ENCODE measurements at places on chromosomes 11 and 22.

- no peak for DNase-seq
Measured at GRCh38 chr11:43943931-43944751, 1.7 kb downstream of the C11orf96 start.

- no peak for DNase-seq
Measured at GRCh38 chr11:84825106-84825660, 802.0 kb downstream of the DLG2 start.

- peak; percentile 23 for DNase-seq
Measured at GRCh38 chr11:119307219-119307618, 9.7 kb downstream of the MCAM start.

DNA sequence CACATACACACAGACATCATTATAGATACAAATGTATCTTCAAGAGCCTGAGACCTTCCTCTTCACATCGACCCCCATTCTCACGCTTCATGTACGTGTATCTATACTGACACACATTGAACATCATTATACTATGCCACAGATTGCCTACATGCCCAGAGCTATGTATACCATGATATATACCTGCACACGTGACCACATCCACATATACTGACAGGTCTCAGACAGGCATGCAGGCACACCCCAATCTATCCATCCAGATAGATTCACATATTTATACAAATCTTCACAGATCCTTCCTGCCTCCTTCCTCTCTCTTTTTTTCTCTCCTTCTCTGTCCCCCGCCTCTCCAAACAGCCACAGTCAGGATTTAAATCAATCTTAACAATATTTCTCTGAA is 140.1 kb downstream of the CEP164 start:
- DNase-seq, result no peak

- DNase-seq, result no peak
Measured at GRCh38 chr11:74412733-74413359, 14.6 kb upstream of the PGM2L1 start.

DNA sequence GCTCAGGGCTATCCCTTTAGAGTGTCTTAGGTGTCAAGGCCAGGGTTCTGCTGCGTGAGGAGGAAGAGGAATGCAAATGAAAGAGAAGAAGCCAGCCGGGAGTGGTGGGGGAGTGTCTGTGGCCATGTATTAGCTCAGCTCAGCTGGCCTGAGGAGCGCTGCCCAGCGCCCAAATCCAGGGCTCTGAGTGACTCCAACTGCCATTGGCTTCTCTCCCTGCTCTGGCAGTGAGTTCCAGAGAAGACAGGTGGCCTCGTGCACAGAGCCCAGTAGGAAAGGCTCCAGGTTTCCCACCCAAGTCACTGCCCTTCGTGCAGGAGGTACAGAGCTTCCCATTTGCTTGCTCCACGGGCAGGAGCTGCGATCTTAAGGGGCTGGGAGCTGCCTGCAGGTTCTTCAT is 302.0 kb downstream of the KIRREL3 start:
- DNase-seq, result no peak

DNA sequence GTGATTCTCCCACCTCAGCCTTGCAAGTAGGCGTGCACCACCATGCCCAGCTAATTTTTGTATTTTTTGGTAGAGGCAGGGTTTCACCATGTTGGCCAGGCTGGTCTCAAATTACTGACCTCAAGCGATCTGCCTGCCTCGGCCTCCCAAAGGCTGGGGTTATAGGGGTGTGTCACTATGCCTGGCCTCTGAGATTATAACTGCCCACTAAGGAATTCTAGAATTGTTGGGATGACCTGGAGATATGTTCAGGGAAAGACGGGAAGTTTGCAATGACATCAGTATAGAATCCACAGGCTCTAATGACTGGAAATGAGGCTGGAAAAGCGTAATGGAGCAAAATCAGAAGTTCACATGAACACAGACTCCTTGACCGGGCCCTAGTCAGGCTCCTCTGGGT is 62.2 kb downstream of the CLMP start:
- DNase-seq, result no peak

DNA sequence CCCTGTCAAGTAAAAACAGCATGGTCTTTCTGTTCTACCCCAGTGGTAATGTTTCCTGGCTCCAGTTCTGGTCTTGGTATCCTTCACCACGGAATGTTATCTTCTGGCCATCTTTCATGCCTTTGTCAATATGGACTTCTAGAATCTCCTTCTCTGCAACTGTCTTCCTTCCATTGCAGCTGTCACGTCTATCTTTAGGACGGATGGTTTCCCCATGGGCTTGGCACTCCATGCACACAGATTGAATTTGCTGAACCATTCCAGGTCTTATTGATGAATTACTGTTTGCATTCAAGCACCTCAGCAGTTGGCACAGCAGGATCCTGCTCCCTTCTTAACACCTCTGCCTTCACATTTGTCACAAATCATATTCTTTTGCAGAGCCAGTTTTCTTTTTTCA is 44.9 kb upstream of the SLC25A18 start:
- DNase-seq, result no peak

GRCh38 chr11:1358286-1358685 is 31.4 kb upstream of the BRSK2 start:
- no peak for DNase-seq

DNA sequence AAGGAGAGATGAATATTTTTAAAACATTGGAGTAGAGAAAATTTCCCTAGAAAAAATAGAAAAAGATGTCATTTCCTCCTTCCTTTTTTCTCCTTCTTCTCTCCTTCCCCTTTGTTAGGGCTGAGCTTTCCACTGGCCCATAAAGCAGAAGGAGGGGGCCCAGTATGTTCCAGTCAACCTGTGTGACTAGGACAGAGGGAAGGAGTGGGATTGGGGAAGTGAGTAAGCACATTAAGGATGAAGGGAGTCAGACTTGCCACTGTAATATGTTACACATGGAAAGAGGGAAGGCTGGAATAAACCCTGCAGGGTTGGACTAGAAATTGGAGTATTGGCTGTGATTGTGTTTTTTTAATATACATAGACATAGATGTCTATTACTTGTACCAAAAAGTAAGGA is 20.1 kb upstream of the SPINDOC start:
- DNase-seq, result no peak

GRCh38 chr11:117544130-117544800 is 216.6 kb downstream of the CEP164 start:
- DNase-seq, result no peak

DNA sequence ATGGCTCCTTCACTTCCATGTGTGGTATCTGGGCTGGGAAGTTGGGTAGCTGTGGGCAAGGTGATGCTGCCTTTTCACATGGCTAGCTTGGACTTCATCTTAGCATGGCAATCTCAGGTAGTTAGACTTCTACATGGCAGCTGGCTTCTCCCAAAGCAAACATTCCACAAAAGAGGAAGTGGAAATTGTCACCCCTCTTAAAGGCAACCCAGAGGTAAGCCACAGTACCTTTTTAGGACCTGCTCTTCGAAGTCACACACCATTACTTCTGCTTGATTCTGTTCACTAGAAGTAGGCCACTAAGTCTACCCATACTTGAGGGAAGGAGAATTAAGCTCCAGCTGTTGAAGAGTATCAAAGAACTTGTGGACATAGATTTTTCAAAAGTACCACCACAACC is 25.9 kb downstream of the TUG1 start:
- no peak for DNase-seq

DNA sequence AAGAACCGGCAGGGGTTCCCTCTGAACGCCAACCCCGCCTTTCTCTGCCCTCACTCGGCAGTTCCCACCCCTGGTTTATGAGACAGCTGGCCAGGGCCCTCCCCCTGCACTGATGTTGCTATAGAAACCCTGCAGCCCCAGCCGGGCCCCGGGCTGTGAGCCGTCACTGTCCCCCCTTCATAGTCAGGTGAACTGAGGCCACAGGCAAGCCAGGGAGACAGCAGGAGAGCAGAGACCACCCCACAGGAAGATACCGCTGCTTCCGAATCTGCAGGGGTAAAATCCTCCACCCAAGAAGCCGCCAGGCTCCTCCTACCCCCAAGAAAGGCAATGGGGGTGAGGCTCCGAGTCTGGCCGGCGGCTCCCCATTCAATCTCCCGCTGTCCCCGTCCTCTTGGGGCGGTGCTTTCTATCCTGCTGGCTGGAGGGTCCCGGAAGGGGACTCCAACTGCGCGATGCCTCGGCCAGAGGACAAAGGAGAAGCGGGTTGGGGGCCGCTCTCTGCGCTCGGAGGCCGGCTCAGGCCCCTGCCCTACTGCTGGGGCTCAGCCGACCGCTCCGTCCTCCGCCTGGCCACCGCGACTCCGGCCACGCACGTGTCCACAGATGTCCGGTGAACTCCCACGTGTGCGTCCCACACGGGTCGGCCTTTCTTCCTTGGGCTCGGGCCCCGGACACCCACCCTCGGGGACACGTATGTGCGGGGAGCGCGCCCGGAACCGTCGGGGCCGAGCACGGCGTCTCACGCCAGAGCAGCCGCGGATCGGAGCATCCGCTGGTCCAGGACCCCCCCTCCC is 587 bp downstream of the SLC25A22 start:
- peak; percentile 71 for DNase-seq

DNA sequence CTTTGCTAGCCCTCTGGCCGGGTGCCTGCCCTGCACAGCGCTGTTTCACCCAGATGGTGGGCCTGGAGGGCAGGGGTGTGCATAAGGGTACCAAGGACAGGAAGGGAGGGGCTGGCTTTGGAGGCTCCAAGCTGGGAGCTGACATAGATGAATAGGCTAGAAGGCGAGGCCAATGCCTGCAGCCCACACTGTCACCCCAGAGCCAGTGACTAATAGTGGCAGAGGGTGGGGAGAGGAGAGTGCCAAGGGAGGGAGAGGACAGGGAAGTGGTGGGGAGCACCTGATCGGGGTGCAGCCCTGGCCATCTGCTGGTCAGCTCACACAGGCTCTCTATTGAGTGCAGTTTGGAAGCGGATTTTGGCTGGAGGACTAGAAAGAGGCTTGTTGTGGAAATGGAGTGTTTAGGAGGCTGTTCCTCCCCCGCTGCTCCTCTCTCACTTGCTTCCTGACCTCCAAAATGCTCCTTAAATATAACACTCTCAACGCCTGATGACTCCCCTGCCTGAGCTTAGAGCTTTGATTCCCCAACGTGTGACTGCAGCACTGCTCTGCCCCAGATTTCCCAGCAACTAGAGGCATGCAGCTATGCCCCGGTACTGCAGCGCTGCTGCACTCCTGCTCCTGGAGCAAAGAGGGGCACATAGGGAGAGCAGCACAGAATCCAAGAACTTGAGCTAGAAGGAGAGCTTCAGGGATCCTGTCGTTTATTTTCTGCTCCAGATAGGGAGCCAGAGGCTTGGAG is 89.2 kb downstream of the GRAMD1B start:
- peak; percentile 26 for DNase-seq

DNA sequence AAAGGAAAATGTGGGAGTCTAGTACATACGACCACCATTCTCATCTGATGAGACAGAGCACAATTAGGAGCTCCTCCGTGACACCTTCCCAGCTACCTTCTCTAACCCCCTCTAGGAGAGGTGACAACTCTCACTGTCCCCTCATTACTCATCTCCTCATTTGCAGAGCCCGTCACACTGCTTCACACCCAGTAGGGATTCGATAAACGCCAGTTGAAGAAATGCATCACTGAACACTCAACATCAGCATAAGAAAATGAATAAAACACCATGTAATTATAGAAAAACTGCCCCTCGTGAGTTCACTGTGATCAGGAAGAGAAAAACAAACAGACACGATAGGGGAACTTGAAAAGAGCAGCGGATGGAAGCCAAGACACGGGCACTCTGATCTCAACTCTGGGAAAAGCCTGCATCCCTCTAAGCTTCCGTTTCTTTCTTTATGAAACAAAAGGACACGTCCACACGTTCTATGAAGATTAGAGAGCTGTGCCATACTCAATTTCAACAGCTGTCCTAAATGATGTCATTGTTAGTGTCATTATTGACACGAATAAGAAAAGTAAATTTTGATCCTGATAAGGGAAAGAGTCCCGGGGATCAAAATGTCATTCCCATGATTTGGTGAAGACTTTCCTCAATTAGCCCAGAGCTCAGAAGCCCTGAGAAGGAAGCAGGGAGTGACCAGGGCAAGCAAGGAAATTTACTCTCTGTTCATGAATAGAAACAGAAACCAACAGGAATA is 356.9 kb downstream of the LARGE1 start:
- DNase-seq, result no peak

GRCh38 chr11:129230006-129230405 is 37.9 kb upstream of the ARHGAP32 start:
- no peak for DNase-seq

- DNase-seq, result no peak
Measured at GRCh38 chr11:1449490-1450243, 36.9 kb downstream of the MOB2 start.

- DNase-seq, result no peak
Measured at GRCh38 chr11:404551-405264, 10.1 kb downstream of the SIGIRR start.

GRCh38 chr11:102843489-102843888 is at the start of gene MMP3:
Gene MMP3, minus strand, starts transcription at chr11:102843609. Its CDS starts 63 bp downstream, at chr11:102843546.
- DNase-seq, result no peak

DNA sequence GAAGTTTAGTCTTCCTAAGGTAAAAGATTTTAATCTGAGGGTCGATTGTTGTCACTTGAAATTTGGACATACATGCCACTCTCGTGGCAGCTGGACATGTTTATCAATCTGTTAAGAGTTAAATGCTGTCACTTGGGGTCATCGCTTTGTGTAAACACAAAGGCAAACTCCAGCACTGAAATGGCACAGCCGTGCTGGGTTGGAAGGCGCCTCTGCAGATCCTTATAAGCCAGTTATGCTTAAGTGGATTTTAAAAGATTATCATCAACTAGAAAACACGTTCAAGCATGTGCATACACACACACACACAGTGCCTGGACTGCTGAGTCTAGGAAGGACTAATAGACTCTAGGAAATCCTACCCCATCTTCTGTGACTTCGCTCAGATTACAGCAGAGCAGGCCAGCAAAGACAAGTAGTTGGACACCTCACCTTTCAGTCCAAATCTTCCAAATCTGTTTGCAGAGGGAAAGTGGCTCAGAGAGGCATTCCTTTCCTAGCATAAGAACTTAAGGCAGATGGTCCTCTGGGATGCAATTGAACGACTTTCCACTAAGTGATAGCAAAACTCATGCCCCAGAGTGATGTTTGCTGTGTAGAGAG is 83.7 kb downstream of the CACNG2 start:
- peak; percentile 99 for DNase-seq

DNA sequence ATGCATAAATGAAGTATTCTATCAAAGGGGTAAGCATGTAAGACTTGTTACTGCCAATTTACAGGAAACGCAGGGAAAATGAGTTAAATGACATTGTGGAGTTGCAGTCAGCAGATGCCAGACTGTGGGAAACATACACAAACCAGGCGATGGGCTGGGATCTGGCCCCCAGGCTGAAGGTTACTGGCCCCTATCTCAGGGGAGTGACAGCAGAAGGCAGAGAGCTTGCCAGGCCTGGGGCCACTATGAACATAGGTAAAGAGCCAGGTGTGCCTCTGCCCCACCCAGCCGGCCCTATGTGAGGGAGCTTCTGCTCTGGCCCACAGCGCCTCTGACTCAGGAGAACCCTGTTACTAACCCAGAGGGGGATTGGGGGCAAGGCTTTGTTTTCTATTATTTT is 26.1 kb upstream of the SLC25A1 start:
- DNase-seq, result no peak

- DNase-seq, result peak; percentile 60
Measured at GRCh38 chr11:128886406-128887124, 4.6 kb upstream of the KCNJ5 start.

- DNase-seq, result peak; percentile 99
Measured at GRCh38 chr11:72308226-72309073, 64.5 kb upstream of the PHOX2A start.

- no peak for DNase-seq
Measured at GRCh38 chr11:119181677-119182412, 3.4 kb upstream of the NHERF4 start.

All from NCI-H524 (cell line).